ENCODE measurements at places on chromosomes 5 and 9.

GRCh38 chr5:179870403-179870903, 11.8 kb upstream of the MRNIP start:
- no peak for DNase-seq

- no peak for DNase-seq
Measured at GRCh38 chr9:73824671-73825070, 672.5 kb upstream of the RORB start.

DNA sequence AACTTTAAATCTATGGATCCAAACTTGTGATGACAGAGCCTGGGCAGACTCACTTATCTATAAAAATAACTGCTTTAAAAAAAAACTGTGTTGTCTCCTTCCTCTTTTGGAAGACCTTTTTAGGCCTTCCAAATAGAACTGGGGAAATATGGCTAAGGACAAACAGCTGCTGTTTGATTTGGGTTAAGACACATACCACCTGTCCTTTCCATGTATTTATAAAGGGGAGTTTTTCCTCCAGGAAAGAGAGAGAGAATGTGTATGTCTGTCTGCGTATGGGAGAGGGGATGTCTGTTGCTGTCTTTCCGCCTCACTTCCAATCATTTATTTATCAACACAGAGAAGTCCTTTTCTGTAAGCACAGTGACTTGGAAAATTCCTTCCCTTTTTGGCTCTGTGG, 2.8 kb downstream of the ARHGEF37 start:
- no peak for DNase-seq

GRCh38 chr9:124855944-124856765, 2.9 kb downstream of the WDR38 start:
- no peak for DNase-seq

DNA sequence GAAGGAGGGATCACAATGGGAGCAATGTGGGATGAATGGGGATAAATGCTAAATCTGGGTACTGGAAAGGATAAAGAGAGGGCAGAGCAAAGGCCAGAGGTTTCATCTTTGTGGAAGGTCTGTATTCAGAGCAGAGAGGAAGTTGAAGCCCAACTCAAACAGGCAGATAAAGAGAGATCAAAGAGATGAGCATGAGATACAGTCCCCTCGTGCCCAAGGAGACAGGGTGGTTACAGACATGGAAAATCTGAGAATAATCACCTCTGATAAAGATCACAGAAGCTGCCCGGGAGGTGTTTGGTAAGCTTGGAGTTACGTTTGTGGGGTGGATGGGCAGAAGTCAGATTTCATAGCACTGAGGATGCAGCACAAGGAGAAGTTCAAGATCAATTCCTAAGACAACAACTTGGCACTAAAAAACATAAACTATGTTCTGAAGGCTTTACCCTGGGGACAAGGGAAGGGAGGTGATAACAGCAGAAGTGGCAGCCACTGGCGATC, 459 bp upstream of the ERAP2 start:
- DNase-seq, result peak; percentile 13

GRCh38 chr5:134515801-134516200, 9.7 kb upstream of the JADE2 start:
- DNase-seq, result no peak

GRCh38 chr9:33082538-33083326, 6.3 kb upstream of the SMU1 start:
- peak; percentile 65 for DNase-seq

GRCh38 chr5:144318460-144318859, 147.8 kb downstream of the KCTD16 start:
- no peak for DNase-seq

DNA sequence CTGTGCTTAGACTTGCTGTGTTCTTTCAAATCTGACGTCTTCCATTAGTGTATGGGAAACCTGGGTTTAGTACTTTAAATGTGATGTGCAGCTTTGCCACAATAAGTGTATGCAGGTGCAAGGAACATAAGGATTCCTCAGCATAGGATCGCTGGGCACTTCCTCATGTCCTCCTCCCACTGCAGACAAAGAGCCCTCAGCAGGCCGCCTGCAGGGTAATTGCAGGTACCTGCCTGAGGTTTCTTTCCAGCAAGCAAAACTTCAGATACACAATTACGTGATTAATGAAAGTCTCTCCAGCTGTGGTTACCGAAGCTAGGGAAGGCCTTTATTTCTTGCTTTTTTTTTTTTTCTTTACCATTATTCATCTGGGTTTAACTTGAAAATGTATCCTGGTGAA, 233.1 kb downstream of the RFK start:
- DNase-seq, result no peak

DNA sequence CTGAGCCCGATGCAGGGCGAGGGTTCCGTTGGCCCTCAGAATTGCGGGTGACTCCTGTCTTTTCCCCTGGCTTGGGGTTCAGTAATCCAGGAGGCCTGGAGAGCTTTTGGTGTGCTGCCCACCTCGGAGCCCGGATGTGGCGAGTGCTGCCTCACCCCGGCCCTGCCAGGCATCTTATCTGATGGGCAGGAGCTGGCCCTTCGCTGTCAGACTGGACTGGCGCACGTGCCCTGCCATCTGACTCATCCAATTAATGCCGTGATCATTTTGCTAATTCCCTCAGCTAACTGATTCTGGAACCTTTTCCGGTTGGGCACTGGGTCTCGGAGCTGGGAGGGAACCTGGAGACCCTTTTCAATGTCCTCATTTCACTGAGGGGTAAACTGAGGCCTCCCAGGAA, 34.6 kb downstream of the RXRA start:
- no peak for DNase-seq

DNA sequence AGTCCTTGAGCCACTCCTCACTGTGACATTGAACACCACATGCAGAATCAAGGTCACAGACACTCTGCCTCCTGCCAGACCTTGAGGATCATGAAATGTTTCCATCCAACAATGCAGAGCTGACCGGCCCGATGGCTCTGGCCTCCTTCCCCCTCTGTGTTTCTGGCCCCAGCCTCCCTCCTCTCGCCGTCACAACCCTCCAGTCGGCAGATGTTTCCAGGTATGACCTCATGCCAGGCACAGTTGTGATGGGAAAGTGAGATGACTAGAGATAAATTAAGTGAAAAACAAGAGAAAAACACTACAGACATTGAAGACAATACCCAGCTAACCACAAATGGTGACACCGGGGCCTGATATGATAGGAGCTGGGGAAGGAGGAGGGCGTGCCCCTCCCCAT, 9.8 kb downstream of the NTNG2 start:
- no peak for DNase-seq

DNA sequence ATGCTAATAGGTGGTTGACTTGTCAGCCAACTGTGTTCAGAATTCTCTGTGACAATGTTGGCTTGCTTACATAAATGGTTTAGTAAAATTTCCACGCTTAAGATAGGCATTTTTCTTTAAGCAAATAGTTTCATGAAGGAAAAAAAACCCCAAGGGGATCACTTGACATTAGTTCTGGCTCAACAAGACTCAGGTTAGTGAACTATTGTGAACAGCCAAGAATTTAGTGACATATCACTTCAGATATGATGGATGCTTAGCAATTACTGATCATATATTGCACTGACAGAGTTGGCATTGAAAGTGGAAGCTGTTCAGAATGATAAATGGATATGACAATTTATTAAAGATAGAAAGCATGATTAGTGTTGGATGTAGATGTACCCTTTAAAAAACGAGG, 218.5 kb downstream of the TMEM232 start:
- no peak for DNase-seq

DNA sequence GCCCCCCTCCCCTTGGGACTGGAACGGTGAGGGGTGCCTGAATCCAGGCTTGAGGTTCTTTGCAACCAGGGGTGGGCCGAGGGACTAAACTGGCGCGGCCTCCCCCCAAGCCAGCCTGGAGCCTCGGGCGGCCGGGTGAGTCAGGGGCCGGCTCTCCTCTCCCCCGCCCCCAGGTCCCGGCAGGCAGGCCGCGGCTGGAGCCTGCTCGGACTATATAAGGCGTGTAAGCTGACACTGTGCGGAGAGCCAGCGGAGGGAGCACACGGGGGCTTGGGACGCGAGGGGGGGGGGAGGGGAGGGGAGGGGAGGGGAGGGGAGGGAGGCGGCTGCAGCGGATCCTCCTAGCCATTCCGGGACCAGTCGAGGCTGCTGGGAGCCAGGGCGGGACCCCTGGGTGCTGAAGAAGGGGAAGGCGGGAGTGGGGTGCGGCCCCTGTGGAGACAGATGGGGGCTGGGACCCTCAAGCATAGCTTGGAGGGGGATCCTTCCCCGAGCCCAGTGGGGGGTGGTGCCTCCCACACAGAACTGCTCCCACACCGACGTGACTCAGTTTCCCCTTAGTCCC, 595 bp downstream of the PDLIM7 start:
- DNase-seq, result peak; percentile 70

DNA sequence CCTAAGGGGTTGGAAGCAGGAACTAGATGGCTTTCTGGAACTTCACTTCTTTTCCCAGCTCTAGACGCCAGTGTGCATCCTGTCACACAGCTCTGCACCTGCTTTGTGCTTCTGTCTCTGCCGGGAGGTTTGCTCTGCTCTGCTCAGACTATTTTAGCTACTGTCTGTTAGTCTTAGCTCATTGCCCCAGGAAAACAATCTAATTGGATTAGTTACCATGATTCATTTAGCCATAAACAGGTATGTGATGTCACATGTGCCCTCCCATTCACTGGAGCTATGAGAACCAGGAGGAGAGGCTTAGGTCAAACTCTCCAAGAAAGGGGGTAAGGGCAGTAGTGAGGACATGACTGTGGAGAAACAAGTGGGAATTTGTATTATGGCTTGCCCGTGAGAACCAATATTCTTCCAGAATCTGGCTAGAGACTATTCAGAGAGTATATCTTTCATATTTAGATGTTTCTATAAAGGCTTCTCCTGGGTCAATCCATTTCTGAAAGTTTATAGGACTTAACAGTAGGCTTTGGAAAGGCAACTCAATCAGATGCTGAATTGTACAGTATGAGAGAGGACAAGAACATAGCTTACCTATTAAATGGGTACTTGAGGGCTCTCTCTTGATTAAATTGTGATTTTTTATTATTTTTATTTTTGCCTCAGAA, 22.4 kb upstream of the NREP start:
- no peak for DNase-seq

GRCh38 chr9:135146766-135147473, 59.5 kb downstream of the OLFM1 start:
- DNase-seq, result no peak

GRCh38 chr9:126925876-126926275, 11.3 kb downstream of the RALGPS1 start:
- no peak for DNase-seq

DNA sequence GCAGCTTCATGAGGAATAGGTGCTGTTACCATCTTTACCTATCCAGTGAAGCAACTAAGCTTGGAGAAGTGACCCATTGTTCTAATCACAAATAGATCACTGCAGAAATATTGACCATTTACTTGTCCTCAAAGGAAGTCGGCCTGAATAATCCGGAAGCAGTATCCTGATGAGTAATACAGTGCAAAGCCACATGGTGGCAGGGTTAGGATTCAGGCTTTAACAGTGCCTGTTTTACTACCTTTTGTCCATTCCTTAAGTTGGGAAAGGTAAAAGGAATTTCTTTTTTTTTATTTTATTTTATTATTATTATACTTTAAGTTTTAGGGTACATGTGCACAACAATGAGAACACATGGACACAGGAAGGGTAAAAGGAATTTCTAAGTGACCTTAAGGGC, 336.3 kb downstream of the KDM4C start:
- no peak for DNase-seq

GRCh38 chr5:127003798-127004495, 26.4 kb downstream of the MARCHF3 start:
- no peak for DNase-seq

GRCh38 chr9:116580853-116581252, 106.3 kb upstream of the TRIM32 start:
- DNase-seq, result no peak

GRCh38 chr5:2207416-2208238, 324.9 kb upstream of the IRX4 start:
- DNase-seq, result peak; percentile 15

- no peak for DNase-seq
Measured at GRCh38 chr5:134053314-134053839, 48.6 kb upstream of the VDAC1 start.

DNA sequence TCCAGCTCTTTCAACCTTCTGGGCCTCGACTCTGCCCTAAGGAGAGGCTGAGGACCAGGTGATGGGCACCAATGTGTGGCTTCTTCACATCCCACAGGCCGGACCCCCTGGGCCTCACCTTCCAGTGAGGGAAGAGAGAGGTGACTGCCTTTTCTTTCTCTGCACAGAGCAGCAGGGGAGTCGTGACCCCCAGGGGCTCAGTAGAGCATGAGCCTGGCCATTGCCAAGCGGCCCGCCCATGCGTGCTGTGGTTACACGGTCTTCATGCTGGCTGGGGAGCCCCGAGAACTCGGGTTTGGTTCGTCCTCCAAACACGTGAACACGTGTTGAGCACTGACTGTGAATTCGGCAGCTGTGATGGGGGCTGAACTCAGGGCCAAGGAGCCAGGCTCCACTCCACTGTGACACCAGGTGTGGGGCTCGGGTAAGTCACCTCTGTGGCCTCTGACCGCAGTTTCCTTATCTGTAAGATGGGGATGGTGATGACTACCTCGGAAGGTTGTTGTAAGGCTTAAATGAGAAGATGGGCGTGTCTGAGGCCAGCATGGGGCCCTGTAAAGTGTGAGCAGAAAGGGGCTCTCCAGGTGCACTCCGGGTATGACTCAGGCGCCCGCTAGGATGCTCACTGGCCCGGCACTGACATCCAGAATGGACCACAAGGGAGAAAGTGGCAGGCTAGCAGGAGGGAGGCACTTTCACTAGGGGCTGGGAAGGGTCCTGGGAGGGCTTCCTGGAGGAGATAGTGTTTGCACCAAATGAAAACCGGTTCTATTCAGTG, 13.4 kb upstream of the GRHPR start:
- no peak for DNase-seq

DNA sequence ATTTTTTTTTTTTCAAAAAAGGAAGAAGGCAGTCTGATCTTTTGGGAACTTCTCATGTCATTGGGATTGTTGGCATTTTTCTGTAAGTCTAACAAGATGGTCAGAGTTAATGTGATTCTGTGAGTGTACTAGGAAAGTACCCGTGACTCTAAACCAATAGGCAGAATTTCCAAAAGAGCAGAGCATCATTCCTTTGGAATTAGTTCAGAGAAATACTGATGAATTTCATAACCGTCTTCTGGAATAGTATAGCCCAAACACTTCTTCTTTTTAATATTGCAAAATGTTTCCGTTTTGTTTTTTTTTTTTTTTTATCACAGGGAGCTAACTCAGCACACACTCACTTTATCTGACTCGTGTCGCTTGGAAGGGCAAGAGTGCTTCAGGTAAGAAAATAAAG, 407.4 kb downstream of the DTWD2 start:
- peak; percentile 3 for DNase-seq
